Activated naive CD4-positive, alpha-beta T cell treated with anti-CD3 and anti-CD28 coated beads, Interleukin-2, amount 50 U/mL, for 16 hours (primary cell): ENCODE measurements at places on chromosomes 13 and 19.

- DNase-seq, result no peak
Measured at GRCh38 chr19:38445362-38445761, 11.9 kb downstream of the RYR1 start.

- no peak for DNase-seq
Measured at GRCh38 chr19:7722231-7722651, 9.7 kb downstream of the CLEC4G start.

- DNase-seq, result no peak
Measured at GRCh38 chr13:21237081-21237480, 60.6 kb downstream of the MRPL57 start.

DNA sequence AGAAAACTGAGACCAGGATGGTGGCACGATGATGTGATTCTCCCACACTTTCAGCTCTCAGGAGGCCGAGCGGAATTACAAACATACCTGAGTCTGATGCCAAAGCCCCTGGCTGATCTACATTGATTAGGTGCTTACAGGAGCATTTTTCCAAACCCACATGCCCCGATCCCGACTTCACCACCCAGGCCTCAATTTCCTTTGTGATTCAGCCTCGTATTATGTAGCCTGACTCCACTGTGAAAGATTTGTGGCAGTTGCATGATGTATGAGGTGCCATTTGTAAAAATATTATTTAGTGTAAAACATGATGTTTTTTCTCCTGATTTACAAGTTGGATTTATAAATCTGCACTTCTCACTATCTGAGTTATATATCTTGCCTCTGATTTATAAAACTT lies 118.0 kb downstream of the TSHZ3 start:
- no peak for DNase-seq

DNA sequence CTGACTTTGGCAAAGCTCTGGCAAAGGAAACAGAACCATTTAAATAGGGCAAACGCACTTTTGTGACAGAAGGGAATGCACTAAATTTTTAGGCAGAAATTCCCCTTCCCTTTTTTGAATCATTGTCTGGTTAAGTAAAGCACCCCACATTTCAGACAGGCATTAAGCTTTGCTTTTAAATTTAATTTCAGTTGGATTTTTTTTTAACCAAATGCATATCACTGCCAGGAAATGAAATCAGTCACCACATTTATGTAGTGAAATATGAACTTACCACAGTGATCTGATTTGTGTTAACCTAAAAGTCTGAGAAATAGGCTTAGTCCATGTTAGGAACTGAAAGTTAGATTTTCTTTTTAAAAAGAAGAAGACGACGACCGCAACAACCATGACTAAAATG lies 10.8 kb downstream of the GPR183 start:
- no peak for DNase-seq

GRCh38 chr13:112802802-112803195 lies 113.0 kb downstream of the ATP11A start:
- DNase-seq, result no peak

DNA sequence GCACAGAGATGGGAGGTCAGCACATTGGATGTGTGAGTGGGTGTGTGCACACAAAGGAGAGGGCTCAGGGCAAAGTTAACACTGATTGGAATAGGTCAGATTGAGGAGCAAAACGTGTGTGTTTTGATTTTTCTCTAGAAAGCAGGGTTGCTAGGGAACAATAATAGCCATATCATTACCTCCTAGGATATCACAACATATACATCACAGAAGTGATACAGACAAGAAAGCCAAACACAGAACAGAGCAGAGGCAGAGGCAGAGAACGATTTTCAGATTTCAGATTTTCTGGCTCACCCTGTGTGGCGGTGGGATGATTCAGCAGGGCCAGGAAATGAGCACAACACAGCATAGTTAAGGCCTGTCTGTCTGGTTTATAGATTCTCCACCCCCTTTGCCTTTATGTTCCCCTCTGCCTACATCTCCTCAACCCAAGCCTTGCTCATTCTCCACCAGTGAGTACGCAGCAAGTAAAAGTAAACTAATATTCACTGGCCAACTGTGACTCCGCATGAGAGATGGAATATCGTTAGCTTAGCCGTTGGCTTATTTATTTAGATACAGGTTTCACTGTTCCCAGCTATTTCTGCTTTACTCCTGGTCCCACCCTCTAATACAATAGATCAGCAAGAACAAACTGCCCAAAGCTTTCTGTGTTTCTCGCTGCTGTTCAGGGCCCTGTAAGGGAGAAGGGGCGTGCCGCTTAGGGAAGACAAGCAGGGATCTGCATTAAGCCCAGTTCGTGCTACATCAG lies 182.7 kb upstream of the TSC22D1 start:
- no peak for DNase-seq

DNA sequence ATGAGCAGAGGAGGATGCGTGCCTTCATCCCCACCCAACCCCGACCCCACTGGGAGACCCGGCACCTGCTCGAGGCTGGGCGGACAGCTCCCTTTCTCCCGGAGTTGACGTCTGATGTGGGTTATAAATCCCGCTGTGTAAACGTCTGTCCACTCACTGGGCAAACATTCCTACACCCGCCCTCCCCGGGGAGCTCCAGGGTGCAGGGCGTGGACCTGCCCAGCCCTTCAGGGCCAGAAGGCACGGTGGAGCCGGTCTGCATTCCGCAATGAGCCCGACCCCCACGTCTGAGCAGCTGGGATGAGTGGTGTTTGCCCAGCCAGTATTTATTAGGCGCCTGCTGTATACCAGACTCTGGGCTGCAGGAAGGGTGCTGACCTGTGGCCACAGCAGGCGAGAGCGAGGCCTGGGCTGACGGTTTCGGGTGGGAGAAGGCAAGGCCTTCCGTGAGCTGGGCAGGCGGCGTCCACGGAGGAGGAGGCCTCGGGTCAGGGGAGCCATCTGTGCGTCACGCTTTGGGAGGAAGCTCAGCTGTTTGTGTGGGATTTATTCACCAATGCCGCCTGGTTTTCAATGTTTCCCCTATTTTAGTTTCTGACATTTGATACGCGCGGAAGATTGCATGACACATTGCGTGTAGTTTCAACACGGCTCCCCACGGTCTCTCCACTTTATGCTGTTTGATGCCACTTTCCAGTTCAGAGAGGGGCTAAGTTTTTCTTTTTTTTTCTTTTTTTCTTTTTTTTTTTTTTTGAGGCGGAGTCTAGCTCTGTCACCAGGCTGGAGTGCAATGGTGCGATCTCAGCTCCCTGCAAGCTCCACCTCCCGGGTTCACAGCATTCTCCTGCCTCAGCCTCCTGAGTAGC lies 2.0 kb downstream of the MISP start:
- no peak for DNase-seq

DNA sequence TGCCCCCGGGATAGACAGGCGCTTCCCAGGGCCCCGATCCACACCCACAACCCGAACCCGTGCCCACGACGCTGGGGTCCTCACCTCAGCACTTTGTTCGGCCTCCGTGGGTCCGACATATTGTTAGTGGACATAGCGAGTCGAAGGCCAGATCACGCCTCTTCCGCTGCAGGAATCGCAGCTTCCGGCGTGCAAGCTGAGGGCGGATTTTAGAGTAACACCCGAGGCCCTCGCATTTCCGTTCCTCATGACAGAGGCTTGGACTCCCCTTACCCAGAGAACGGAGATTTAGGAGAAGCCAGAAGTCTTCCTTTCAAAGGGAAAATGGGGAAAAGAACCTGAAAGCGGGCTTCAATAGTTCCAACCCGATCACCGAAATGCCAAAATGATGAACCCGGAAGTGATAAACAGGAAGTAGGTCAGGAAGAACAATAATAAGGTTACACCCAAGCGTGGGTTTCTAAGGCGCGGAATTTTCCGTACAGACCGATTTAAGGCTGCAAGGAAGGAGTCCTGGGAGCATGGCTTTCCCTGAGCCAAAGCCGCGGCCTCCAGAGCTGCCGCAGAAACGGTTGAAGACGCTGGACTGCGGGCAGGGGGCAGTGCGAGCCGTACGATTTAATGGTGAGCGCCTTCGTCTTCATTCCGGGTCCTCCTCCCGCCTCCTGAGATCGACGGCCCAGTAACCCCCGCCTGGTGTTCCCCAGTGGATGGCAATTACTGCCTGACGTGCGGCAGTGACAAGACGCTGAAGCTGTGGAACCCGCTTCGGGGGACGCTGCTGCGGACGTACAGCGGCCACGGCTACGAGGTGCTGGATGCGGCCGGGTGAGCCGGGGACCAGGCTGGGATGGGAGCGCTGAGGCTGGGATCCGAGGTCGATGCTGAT lies 2.9 kb downstream of the WDR83 start:
- peak; percentile 74 for DNase-seq

DNA sequence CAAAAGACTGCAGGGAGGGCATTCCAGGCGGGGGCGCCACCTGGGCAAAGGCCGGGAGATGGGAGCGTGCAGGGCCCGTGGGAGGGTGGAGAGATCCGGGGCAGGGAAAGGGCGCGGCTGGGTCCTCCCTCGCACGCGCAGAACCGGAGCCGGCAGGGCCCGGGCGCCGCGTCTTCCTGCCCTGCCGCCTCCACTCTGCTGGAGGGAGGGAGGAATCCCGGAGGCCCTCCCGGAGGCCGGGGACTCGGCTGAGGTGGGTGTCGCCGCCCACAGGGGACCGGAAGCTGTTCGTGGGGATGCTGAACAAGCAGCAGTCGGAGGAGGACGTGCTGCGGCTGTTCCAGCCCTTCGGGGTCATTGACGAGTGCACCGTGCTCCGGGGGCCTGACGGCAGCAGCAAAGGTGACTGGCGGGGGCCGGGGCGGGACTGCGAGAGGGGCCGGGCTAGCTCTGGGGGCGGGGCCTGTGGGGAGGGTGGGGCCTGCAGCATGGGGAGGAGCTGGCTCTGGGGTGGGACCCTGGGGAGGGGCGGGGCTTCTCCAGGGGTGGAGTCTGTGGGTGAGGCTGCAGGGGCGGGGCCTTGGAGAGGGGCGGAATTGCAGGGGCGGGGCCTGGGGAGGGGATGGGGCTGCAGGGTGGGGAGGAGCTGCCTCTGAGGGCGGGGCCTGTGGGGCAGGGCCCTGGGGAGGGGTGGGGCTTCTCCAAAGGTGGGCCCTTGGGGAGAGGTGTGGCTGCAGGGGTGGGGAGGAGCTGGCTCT lies 51.3 kb downstream of the CELF5 start:
- peak; percentile 87 for DNase-seq
